ENCODE measurements at places on chromosomes 4 and X.

- no peak for DNase-seq
These were observed 62.2 kb downstream of the PPP1R2C start for GRCh38 chrX:42715701-42716262.

GRCh38 chr4:2936773-2937145 lies 26.4 kb downstream of the NOP14 start:
- peak; percentile 78 for DNase-seq

GRCh38 chrX:100353326-100353725 lies 56.7 kb downstream of the PCDH19 start:
- DNase-seq, result no peak

- DNase-seq, result no peak
These were observed 30.8 kb upstream of the NDP start for GRCh38 chrX:44003975-44004374.

GRCh38 chrX:112704187-112704586 lies 24.4 kb upstream of the LHFPL1 start:
- DNase-seq, result no peak

GRCh38 chrX:155046129-155046810 lies 19.6 kb downstream of the FUNDC2 start:
- DNase-seq, result no peak

GRCh38 chr4:137819964-137820383 lies 287.7 kb upstream of the PCDH18 start:
- peak; percentile 55 for DNase-seq

GRCh38 chrX:69117876-69118526 lies 47.3 kb downstream of the PJA1 start:
- DNase-seq, result no peak

- no peak for DNase-seq
These were observed 34.5 kb downstream of the TSPAN7 start for GRCh38 chrX:38595801-38596200.

DNA sequence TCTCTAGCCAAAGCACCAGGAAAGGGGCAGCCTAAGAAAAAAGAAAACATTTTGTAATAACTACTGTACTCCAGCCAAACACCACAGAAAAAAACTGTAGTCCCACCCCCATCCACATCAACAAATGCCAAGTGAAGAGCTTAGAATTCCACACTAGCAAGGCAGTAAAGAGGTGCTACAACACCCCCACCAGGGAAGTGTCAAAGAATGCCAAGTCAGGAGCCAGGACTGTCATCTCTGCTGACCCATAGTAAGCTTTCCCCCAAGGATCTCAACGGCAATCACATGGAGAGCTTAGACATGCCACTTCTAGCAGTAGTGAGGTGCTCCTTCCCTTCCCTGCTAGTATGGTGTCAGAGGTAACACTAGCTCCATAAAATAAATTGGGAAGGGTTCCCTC lies 34.4 kb upstream of the CCDC160 start:
- no peak for DNase-seq

DNA sequence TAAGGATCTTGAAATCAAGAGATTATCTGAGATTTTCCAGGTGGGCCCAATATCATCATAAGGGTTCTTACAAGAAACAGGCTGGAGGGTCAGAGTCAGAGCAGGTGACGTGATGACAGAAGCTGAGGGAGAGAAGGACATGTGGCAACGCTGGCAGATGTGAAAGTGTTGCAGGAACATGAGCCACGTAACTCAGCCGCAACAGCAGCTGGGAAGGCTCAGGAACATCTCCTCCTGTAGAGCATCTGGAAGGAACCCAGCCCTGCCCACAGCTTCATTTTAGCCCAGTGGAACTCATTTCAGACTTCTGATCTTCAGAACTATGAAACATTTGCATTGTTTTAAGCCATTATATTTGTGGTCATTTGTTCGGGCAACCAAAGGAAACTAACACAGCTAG lies 156.3 kb upstream of the VEGFC start:
- DNase-seq, result no peak

DNA sequence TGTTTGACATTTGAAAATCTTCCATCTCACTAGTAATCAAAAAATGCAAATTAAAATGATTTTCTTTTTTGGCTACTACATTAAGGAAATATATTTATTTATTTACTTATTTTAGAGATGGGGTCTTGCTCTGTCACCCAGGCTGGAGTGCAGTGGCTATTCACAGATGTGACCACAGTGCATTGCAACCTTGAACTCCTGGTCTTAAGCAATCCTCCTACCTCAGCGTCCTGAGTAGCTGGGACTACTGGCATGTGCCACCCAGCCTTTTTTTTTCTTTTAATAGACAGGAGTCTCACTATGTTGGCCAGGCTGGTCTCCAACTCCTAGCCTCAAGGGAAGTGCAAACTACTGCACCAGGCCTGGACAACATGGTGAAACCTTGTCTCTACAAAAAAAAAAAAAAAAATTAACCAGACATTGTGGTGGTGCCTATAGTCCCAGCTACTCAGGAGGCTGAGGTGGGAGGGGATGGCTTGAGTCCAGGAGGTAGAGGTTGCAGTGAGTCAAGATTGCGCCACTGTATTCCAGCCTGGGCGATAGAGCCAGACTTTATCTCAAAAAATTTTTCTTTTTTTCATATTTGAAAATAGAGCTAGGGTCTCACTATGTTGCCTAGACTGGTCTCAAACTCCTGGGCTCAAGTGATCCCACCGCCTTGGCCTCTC lies 4.4 kb upstream of the SMIM14 start:
- DNase-seq, result no peak

GRCh38 chr4:138650929-138651448 lies 364.6 kb upstream of the NOCT start:
- peak; percentile 94 for DNase-seq

GRCh38 chrX:136667446-136668168 lies 19.6 kb downstream of the CD40LG start:
- DNase-seq, result no peak

- DNase-seq, result no peak
These were observed 353.8 kb upstream of the HAND2 start for GRCh38 chr4:173883821-173884220.

DNA sequence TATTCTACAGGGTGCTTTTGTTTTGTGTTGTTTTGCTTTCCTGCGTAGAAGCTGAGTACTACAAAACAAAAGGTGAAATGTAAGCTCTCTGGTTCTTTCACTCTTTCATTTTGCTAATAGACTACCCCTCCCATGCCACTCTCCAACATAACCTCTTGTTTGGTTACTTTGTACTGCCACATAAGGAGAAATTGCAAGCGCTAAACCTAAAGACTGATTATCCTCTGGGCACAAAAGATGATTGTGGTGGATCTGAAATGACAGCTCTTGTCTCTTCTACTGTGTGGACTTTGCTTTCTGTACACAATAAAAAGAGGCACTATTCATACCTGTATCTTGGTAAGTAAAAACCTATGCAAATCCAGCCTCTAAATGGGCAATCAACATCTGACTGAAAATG lies 5.3 kb downstream of the MBNL3 start:
- no peak for DNase-seq

GRCh38 chr4:171876636-171877035 lies 63.4 kb downstream of the GALNTL6 start:
- no peak for DNase-seq

- DNase-seq, result no peak
These were observed 9.0 kb upstream of the INTU start for GRCh38 chr4:127623797-127624083.

DNA sequence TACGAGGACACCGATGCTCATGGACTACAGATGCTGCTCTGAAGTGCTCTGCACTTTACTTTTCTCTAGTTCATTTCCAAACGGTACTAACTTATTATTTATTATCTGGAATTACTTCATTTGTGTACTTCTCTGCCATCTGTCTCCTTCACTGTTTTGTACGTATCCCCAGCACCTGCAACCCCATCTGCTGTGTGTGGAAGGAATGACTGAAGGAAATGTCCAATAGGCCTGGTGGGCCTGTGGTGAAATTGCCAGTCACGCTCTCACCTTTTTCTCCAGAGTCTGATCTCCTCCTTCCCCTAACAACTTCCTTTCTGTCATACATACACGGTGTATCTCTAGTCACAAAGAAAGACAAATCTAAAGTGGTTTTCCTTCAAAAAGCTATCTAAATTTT lies 12.9 kb downstream of the TMEM154 start:
- DNase-seq, result no peak

- no peak for DNase-seq
These were observed 202.0 kb downstream of the RRAGB start for GRCh38 chrX:55919367-55920221.

DNA sequence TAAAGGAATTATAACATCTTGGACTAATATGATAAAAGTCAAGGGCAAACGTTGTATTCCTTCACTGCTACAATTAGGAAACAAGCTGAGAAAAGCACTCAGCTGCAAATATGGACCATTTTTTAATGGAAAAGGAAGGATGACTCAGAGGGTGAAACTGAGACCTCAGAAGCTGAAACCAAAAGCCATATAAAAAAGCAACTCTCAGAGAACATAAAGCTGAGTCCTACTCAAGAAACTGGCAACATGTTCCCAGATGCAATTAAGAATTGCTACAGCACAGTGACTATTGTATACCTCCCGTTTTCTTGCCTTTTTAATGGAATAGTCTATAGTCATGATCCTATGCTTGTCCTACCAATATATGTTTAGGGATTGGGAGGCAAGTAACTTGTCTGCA lies 1106.4 kb upstream of the INTU start:
- DNase-seq, result no peak

DNA sequence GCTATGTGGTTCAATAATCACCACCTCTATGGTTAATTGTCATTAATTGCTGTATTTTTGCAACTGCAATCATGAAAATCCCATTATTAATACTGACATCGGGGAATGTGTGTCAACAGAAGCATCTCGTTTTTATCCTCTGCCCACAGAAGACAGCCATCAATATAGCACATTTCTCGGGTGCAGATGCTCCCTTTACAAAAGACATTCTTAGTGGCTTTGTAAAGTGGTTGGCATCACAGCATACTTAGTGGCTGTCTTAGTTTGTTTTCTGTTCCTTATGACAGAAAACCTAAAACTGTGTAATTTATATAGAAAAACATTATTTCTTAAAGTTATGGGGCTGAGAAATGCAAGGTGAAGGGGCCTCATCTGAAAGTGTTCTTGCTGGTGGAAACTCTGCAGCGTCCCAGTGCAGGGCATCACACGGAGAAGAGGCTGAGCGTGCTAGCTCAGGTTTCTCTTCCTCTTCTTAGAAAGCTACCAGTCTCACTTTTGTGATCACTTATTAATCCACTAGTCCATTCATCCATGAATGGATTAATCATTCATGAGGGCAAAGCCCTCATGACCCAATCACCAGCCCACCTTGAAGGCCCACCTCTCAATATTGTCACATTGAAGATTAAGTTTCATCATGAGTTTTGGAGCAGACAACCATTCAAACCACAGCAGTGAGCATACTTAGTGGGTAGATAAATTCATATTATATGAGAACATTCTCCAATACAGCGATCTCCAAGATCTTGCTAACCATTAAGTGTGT lies 1067.7 kb upstream of the PABPC4L start:
- DNase-seq, result no peak

DNA sequence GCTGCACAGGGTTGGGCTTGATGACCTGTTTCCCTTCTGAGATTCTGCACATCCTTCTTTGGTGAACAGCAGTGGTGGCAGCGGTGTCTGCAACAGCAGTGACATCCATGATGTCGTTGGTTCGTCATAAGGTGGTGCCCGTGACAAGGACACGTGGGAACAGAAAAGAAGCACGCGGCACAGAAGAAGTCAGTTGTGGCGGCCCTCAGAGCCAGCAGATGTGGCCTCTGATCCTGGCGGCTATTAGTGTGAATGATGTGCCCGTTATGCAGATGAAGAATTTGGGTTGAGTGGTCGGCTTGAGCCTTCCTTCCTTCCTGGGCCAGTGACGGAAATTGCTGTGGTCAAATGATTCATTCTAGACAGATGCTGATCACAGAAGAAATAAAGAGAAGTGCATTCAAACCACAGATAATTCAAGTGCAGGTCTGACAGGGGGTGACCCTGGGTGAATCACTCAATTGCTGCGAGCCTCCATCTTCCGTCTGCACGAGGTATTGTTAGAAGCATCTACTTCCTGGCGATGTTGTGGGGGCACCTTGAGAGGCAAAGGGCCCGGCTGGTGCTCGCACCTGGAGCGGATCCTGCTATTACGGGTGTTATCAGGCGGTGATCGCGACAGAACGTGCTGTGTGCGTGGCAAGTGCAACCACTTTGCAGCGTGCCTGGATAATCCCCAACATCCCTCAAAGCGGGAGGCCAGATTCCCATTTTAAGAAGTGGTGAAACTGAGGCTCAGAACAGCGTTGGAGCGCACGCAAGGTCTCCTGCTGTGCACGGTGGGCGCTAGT lies 215.2 kb upstream of the PSAPL1 start:
- DNase-seq, result peak; percentile 72

GRCh38 chr4:177726111-177726510 lies 283.9 kb upstream of the AGA start:
- DNase-seq, result no peak

DNA sequence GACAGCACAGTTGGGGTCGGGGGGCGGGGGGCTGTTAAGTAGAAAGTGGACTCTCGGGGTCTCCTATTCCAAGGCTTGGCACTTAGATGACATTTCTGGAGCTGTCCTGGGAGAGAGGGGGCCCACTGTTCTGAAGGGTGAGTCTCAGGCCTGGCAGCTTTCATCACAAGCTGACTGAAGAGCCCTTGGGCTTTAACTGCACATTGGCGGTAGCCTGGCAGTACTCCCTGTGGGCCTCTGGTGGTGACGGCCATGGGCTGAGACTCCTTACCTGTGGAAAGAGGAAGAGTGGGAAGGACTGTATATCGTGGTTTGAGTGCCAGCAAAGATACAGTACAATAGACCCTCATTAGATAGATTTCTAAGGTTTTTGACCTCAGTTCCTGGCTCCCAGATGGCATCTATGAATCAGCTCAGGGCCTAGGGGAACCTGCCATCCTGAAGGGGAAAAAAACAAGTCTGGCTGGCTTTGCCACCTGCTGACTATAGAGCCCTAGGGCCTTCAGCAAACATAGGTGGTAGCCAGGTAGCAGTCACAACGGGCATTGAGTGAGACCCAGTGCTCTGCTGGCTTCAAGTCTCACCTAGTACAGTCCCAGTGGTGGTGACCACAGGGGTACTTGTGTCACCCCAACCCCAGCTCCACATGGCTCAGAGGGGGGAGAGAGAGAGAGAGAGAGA lies 87.9 kb downstream of the ANKRD17 start:
- DNase-seq, result no peak

GRCh38 chr4:48967631-48968030 lies 18.4 kb upstream of the CWH43 start:
- no peak for DNase-seq
